ENCODE measurements at places on chromosomes 7 and 10. TPM values are rescaled to one million over a fixed set of nuclear protein-coding genes. Genes with fewer than 3 reads are reported as not detected.

HK1 gene
- 185 TPM for total RNA-seq

DNA sequence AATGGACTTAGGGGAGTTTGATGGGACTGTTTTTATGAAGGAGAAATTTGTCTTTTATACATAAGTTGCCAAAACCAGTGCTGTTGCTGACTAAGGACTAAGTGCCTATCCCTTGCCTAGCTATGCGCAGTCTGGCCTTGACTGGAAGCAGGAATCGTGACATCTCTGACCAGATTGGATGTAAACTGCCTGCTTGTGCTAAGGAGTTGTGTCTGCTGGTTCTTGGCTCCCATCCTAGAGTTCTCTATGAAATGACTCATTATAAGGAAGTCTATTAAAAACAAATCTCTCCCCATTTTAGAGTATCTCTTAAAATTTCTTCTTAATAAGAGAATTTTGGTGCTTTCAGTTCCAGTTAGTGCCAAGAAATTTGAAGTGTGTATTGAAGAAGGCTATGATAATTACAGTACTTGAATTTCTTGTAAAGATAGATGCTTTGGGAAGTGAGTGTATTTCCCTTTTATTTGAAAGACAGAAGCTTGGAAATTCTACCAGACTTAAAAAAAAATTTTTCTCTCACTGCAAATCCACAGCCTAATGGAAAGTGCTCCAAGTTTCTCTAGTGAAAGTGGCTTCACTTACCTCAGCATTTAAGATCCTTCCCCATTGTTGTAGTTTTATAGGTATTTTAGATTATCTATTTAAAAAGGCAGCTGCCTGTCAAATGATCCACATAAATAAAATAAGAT lies 77.6 kb downstream of the BICC1 start:
- DNase-seq: no peak

DNA sequence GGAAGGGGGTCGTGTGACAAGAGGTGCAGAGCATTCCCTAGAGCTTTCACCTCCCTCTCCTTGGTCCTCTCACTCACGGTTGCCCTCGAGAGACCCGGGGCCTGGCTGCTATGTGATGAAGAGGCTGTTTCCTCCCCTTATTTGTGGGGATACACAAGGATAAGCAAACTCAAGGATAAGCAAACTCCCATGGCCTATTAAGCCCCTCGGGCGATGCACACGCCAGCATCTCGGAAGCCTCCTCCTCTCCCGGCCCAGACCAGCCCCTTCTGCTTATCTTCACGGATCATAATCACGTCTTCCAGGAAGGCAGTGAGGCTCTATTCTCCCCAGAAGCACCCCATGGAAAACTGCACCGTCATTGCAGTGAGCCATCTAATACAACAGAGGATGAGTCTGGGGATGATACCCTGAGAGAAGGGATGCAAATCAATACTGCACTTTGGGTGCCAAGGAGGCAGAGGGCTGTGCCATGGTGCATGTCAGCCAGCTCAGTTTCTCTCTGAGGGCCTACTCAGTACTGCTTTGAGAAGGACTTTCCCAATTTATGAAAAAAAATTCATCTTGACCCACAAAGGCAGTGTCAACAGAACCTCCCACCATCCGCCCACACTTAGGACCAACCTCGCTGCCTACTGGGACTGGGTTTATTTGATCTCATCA lies 22.2 kb downstream of the TMEM273 start:
- no peak for DNase-seq

DNA sequence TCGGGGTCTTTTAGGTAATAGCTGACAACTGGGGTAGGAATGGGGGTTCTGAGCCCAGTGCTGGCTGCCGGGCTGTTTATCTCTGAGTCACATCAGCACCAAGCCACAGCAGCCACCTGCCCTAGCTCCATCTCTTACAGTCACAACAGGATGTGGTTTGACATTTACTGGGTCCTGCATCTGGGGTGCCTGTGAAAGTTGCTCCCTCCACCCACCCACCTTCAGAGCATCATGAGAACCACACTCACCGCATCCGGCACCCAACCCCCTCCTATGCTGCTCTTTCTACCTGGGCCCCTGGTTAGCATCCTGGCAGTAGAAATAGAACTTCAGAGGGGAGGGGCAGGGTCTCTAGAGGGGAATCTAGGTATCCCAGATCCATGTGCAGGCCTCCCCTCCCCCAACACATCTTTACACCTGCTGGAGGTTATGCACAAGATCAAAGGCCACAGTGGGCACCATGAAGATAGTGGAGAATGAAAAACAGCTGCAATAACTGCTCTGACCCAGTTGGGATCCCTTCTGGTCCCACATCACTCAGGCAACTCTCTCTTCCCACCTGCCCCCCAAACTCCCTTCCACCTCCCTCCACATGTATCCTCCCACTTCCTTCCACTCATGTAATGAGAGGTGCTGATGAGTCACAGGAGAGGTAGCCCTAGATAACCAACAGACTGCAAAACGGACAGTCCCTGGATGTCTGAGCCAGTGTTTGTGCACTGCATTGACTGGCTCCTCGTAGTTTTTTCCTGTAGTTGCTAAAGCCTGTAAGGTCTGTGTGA lies 38.2 kb downstream of the PRSS2 start:
- peak; percentile 98 for DNase-seq

DNA sequence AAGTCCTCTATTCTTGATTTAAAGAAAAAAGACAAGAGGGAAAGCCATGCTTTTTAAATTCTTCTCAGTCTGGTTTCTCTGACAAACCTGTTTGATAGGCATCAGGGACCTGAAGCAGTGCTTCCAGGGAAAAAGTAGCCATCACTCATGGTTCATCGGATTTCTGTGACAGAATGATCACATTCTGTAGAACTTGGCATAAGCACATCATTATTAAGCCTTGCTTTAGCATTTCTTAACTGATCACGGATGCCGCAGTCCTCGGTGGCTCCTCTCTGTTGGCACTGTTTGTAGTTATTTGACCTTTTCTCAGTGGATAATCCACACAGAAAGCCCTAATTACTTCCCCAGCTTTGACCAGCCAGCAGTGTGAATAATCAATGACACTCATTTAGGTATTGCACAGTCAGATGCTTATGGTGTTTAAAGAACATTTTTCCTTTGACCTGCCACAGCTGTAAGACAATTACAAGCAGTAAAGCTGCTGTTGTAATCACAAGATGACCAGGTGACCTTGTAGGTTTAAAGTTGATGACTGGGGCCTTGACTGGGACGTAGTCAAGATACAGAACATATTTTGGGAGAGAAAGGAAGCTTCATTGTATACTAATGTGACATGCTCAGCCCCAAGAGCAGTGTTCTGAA lies 64.4 kb upstream of the SKAP2 start:
- no peak for DNase-seq
